ENCODE measurements at places on chromosomes 7 and 10. TPM values are rescaled to one million over a fixed set of nuclear protein-coding genes. Genes with fewer than 3 reads are reported as not detected.

The SFTPA1 gene
- polyA plus RNA-seq = not detected

The CHN2 gene
- 1.6 TPM for polyA plus RNA-seq

The CLDN4 gene
- polyA plus RNA-seq = 7.2 TPM

The TMEM196 gene
- not detected for polyA plus RNA-seq

The PNLIPRP1 gene
- polyA plus RNA-seq = not detected

The SNX13 gene
- polyA plus RNA-seq = 14.6 TPM

The GJC3 gene
- not detected for polyA plus RNA-seq
